Skin of body (tissue), 3 donors: ENCODE measurements at places on chromosomes 13 and 19. TPM values are rescaled to one million over a fixed set of nuclear protein-coding genes. Genes with fewer than 3 reads are reported as not detected.

Gene FFAR2
- total RNA-seq: 0.99 TPM

Gene PROZ
- total RNA-seq: not detected

Gene LILRA5
- 3.9 TPM for total RNA-seq

Gene ACP5
- 8.6 TPM for total RNA-seq

Gene SIGLEC8
- 0.59 TPM for total RNA-seq

Gene CEACAM3
- 1.5 TPM for total RNA-seq

Gene CELF5
- 0.30 TPM for total RNA-seq

Gene PDX1
- total RNA-seq: 0.10 TPM

Gene ZIK1
- 6.7 TPM for total RNA-seq

Gene C1QTNF9
- total RNA-seq: 2.1 TPM

Gene ANGPTL8
- 55.3 TPM for total RNA-seq

Gene ZNF221
- total RNA-seq: 6.5 TPM

Gene LRRC8E
- 3.9 TPM for total RNA-seq

Gene ZNF526
- 7.1 TPM for total RNA-seq

Gene NKPD1
- total RNA-seq: 4.2 TPM

Gene PABPC3
- total RNA-seq: 0.10 TPM

Gene ARHGEF7
- 114 TPM for total RNA-seq

Gene LILRB5
- total RNA-seq: 4.1 TPM

Gene RGCC
- 43.6 TPM for total RNA-seq

Gene KISS1R
- total RNA-seq: not detected

Gene BICRA
- total RNA-seq: 3.9 TPM

Gene TJP3
- total RNA-seq: 1.2 TPM

Gene WTIP
- 14.4 TPM for total RNA-seq

Gene PSG11
- 0.10 TPM for total RNA-seq

Gene BSG
- 157 TPM for total RNA-seq

Gene CGB7
- 0.49 TPM for total RNA-seq

Gene DACT3
- total RNA-seq: 6.7 TPM

Gene CCDC8
- 36.2 TPM for total RNA-seq

Gene PLA2G4C
- total RNA-seq: 5.9 TPM

Gene EID2B
- total RNA-seq: 1.8 TPM

Gene SERP2
- total RNA-seq: 4.5 TPM

Gene KLK15
- total RNA-seq: not detected

Gene BEST2
- total RNA-seq: 0.99 TPM

Gene ADGRE1
- total RNA-seq: 0.79 TPM

Gene ZSWIM9
- total RNA-seq: 2.5 TPM

Gene LHFPL6
- 46.0 TPM for total RNA-seq

Gene CCDC70
- not detected for total RNA-seq

Gene NTN5
- total RNA-seq: 0.30 TPM

Gene CERS1
- total RNA-seq: 2.5 TPM

Gene MAN2B1
- 29.9 TPM for total RNA-seq

Gene PALM3
- total RNA-seq: 0.10 TPM

Gene CASP14
- 29.3 TPM for total RNA-seq

Gene ADGRE2
- 1.8 TPM for total RNA-seq

Gene PSG2
- total RNA-seq: not detected

Gene IGFL3
- 5.9 TPM for total RNA-seq

Gene HCN2
- total RNA-seq: 0.59 TPM
